ENCODE measurements at places on chromosomes 7 and 10. TPM values are rescaled to one million over a fixed set of nuclear protein-coding genes. Genes with fewer than 3 reads are reported as not detected.
A peak's percentile ranks its signal among the peaks of the same experiment; 100 is the strongest.

GRCh38 chr7:3274131-3274530 lies 26.9 kb upstream of the SDK1 start:
- no peak for DNase-seq

DNA sequence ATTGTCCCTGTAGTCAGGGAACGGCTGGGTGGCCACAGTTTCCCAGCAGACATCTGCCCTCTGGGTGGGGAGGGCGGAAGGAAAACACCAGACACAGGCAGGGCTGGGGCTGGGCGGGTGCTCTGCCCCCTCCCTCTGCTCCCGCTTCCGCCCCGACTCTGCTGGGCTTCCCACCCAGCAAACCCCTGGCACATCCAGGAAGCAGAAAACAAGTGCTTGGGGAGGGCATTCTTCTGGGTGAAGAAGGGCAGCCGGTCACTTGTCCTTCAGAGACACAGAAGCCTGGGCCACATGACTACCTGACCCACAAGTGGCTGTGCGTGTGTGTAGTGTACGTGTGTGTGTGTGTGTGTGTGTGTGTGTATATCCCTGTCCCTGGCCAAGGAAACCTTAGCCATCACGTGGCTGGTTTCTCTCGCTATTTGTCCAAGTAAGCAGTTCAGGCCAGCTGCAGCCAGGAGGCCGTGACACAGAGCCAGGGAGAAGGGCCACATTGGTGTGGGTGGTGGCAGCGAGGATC lies 77.9 kb downstream of the ZMIZ1 start:
- DNase-seq: no peak

DNA sequence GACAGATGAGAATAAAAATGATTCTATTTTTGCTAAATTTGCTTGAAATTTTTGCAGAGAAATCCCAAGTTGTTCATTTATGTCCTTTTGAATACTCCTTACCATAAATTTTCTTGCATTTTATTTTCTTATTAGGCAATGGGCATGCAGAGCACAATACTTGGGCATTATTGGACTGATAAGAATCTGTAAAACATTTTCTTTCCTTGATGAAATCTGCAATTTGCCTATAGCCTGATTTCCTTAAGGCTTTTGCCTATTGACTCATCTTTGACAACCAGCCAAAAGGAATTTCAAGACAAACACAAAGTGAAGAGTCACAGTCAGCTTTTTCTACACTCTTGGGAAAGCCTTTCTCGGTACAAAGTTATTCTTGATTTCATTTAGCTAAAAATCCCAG lies 30.5 kb upstream of the GNAT3 start:
- peak; percentile 39 for DNase-seq

DNA sequence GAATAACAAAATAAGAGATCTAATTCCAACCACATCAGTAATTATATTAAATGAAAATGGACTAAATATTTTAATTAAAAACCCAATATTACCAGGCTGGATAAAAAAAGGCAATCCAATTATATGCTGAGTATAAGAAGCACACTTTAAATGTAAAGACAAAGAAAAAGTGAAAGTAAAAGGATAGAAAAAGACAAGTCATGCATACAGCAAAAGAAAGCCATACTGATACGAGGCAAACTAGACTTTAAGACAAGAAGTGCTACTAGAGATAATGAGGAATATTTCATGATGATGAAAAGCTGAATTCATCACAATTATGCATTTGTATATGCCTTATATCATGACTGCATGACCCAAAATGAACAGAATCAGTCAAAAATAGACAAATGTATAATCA lies 628.6 kb downstream of the PHTF2 start:
- no peak for DNase-seq

GRCh38 chr10:50561266-50561665 lies 62.5 kb downstream of the SGMS1 start:
- DNase-seq: peak; percentile 93

- peak; percentile 29 for DNase-seq
Observed at GRCh38 chr7:87564296-87564963, 36.3 kb downstream of the ABCB1 start.

DNA sequence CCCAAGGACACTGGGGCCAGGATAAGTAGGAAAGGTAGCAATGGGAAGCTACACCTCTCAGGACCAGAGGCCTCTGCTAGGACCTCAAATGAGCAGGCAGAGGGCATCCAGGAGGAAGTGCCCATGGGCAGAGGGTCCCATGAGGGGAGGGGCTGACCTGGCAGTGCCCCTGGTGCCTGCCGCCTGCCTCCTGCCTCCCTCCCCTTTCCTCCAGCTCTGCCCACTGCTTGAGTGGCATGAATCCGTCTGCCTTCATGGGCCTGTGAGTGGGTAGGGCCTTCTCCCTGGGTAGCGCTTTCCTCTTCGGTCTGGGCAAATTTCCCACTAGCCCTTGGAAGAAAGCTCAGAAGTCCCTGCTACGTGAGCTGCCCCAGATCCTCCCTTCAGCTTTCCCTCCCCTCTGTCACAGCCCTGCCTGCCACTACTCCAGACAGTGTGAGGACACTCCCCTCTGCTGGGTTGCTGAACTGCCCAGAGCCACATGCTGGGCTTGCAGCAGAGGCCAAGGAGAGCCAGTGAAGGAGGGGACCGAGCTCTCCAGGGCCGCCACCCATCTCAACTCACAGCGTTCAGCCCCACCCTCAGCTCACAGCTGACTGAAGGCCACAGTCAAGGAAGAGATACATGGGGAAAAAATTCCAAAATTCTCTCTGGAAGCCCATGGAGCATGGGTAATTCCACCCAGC lies 141.4 kb downstream of the ARHGAP22 start:
- peak; percentile 83 for DNase-seq

- peak; percentile 28 for DNase-seq
Observed at GRCh38 chr10:64332551-64332950, 811.4 kb downstream of the REEP3 start.

DNA sequence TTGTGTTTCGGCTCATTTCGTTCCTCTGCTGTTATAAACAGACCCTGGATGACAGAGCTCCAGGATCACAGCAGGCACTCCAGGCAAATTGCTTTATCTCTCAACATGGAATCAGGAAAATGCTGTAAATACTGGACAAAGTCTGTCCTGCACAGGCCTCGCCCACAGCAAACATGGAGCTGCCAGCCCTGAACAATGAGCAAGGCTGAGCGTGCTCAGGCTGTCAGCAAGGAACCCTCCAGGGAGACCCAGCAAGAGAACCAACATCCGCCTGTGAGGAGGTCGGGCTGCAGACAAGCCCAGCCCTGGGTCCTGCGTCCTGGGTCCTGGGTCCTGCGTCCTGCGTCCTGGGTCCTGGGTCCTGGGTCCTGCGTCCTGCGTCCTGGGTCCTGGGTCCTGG lies 180.8 kb downstream of the PTPRN2 start:
- no peak for DNase-seq

DNA sequence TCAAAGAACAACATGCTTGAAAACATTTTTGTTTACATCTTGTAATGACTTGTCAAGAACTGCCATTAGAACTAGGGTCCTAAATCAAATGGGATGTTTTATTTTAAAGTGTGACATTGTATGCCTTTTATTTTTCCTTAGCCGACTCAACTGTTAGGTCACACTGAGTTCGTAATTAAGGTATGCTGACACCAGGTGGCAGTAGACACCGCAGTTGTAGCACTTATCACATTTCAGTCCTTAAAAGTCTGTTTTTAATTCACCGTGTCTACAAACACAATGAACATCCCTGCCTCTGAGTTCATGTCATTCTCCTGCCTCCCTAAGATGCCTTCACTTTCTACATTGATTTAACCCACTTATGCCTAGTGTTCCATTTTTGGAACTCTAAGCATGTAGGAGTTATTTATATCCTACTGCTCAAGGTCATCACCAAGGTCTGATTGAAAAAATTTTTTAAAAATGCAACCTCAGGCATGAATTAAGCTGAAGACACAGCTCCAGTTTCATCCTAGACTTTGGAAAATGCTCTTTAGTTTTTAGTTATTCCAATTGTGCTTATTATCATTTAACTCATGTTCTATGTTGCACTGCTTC lies 186.1 kb downstream of the BMPER start:
- DNase-seq: no peak

DNA sequence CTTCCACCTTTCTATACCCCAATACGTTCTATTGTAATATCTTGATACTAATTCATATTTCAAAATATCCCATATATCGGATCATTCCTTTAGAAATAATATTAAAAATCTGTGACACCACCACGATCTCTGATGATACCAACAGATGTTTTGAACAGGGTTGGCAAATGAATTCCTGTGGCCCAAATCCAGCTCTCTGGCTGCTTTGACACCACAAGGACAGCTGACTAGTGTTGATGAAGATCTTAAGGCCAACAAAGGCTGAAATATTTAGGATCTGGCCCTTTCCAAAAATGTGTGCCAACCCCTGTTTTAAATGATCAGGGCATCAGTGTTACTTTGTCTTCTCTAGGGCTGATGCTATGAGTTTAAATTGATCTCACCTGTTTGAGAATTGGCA lies 380.7 kb upstream of the PFKP start:
- no peak for DNase-seq

DNA sequence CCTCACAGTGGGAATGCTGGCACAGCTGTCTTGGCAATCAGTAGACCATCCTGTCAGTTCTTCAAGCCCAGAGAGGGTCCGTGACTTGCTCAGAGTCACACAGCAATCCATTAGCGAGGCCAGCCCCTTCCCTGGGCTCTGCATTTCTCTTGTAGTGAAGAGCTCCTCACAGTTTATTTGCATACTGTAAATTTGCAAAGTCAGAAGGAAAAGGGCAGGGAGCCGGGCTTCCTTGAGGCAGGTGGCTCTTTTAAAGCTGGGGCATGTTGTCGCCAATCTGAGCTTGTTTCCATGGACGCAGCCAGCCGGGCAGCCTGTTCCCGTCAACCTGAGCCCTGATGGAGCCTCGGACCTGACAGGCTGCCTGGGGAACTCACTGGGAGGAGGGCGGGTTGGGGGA lies 123.4 kb downstream of the CUX1 start:
- DNase-seq: no peak

DNA sequence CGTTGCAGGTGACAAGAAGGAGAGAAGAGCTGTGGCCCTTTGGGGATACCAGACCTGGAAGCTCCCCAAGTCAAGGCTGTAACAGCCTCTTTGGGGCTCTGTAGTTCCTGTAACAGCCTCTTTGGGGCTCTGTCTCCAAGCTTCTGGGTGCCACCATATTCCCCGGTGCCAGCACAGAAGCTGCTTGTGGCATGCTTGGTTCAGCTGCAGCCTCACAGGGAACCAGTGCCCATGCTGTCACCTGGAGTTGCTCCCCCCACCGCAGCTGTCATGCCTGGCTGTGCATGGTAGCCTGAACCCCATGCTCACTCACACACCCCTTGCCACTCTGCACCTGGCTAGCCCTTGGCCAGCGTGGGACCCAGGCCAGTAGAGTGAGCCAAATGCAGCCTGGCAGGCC lies 109.1 kb downstream of the ELAPOR2 start:
- DNase-seq: no peak

DNA sequence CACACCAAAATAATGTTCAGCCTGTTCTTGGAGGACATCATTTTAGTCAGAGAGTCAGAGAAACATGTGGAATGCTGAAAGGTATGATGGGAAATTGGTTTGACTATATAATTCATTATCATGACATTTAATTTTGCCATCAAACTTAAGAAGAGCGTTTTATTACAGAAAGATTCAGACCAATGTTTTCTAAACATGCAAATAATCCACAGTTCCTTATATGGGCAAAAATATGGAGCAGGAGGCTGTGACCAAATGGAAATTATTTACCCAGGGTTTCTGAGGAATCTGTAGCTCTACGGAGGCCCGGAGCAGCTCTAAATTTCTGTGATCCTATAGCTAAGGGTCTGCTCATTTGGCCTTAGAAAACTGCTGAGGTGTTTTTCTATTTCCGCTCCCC lies 33.2 kb downstream of the LAMB4 start:
- no peak for DNase-seq

- no peak for DNase-seq
Observed at GRCh38 chr7:70770154-70770553, 361.8 kb upstream of the GALNT17 start.

DNA sequence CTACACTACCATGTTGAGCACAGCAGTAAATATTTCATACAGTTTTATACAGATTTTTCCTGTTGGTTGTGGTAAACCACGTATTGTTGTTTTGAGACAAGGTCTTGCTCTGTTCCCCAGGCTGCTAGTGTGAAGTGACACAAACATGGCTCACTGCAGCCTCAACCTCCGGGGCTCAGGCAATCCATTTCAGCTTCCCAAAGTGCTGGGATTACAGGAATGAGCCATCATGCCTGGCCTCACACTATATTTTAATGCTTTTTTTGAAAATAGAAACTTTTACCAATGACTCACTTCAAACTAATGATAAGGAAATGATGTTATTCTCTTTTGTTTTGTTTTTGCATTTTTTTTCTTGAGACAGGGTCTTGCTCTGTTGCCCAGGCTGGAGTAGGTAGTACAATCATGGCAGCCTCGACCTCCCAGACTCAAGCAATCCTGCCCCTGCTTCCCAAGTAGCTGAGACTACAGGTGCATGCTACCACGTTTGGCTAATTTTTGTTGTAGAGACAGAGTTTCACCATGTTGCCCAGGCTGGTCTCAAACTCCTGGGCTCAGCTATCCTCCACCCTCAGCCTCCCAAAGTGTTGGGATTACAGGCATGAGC lies 210.6 kb downstream of the TPST1 start:
- no peak for DNase-seq

- DNase-seq: peak; percentile 28
Observed at GRCh38 chr10:21511946-21512572, 13.4 kb downstream of the SKIDA1 start.

- no peak for DNase-seq
Observed at GRCh38 chr7:22842383-22842941, 19.8 kb upstream of the TOMM7 start.

DNA sequence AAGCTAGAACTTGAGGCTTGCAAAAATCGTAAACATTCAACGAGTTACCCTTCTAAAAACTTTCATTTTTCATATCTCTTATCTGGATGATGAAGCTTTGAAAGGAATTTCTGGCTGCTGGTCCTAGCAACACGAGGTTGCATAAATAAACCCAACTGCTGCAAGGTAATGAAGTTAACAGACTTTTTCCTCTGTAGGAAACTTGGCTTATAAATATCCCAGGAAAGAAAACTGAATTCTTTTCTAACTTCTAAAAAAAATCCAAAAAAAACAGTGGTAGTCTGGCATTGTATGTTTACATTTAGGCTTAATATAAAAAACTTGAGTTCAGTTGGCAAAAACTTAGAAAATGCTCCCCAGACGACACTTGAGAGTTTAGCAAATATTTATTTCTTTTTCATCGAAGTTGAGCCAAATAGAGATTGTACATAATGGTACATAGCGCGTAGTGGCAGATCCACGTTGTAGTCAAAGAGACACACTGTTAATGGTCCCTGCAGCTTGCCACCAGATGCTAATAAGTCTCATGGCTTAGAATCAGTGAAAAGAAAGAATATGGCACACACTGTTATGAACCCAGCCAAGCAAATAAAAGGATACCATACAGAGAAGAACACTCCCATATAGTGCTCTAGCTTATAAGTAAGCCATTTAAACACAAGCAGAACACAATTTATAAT lies 200.3 kb upstream of the PCLO start:
- peak; percentile 65 for DNase-seq

GRCh38 chr7:156662277-156662676 lies 21.7 kb downstream of the RNF32 start:
- DNase-seq: no peak

- no peak for DNase-seq
Observed at GRCh38 chr7:120486164-120486563, 213.2 kb downstream of the KCND2 start.

GRCh38 chr7:9842301-9842700 lies 1131.4 kb upstream of the PHF14 start:
- no peak for DNase-seq

GRCh38 chr10:127873901-127874470 lies 18.8 kb downstream of the CLRN3 start:
- DNase-seq: no peak

Gene FAM25C
- not detected for total RNA-seq

Gene SEMA3A
- 10.4 TPM for total RNA-seq

Gene WNT8B
- 0.72 TPM for total RNA-seq

Gene NEUROD6
- total RNA-seq: 0.96 TPM

Gene NOM1
- total RNA-seq: 14.4 TPM

Gene SUN3
- total RNA-seq: not detected

Gene INHBA
- total RNA-seq: 172 TPM
